ENCODE measurements at places on chromosomes 13 and 19.

DNA sequence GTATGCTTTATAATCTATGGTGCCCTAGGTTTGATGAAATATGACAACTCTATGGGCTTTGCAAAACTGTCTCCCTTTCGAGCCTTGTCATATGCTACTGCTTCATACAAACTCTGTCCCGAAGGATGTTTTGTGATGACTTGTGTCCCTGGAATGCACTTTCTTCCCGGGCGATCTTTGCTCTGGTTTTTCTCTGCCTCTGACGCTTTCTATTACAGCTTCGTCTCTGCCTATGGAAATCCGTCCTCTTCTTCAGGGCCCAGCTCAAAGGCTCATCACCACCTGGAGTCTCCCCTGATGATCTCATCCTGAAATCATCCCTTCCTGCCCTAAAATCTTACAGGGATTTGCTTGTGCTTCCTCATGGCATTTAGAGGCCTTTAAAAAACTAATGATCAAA is 191.5 kb upstream of the KL start:
- no peak for DNase-seq

DNA sequence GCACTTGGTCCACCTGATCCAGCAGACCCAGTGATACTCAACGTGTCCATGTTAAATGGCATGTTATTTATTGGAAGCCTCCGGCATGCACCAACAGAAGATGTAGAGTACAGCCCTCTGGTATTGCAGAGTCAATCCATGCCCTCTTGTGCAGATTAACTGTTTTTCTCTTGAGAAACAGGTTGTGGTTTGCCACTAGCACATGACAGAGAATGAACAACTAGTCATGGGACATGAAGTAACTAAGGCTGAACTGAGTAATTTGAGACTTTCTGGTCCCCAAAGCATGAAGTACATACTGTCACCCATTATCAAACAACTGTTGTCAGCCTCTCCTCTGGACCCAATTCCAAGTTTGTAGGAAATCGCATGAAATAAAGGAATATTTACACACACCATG is 3.2 kb downstream of the ZNF562 start:
- peak; percentile 44 for DNase-seq

DNA sequence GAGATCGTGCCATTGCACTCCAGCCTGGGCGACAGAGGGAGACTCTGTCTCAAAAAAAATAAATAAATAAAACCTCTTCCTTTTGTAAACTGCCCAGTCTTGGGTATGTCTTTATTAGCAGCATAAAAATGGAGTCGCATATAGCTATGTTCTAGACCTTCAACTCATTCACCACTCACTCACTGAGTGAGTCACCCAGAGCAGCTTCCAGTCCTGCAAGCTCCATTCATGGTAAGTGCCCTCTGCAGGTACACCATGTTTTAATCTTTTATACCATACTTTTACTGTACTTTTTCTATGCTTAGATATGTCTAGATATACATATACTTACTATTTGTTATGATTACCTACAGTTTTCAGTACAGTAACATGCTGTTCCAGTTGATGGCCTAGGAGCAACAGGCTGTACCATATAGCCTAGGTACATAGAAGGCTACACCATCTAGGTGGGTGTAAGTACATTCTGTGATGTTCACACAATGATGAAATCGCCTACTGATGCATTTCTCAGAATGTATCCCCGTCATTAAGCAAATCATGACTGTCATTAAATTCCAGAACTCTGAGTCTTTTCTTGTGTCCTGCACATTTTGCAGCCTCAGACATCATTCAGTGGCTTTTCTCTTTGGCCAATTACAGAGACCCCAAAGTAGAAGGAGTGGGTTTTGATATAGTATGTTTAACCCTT is 13.7 kb upstream of the FARP1 start:
- no peak for DNase-seq

- no peak for DNase-seq
These were observed 4.5 kb downstream of the ZNF507 start for GRCh38 chr19:32349724-32350470.

GRCh38 chr19:40688987-40689338 is 1.5 kb downstream of the NUMBL start:
- no peak for DNase-seq

- no peak for DNase-seq
These were observed 1.1 kb downstream of the SULT2A1 start for GRCh38 chr19:47885067-47885463.

GRCh38 chr13:31790992-31791391 is 51.7 kb downstream of the RXFP2 start:
- no peak for DNase-seq

GRCh38 chr13:52992110-52992509 is 36.5 kb upstream of the OLFM4 start:
- DNase-seq = no peak

DNA sequence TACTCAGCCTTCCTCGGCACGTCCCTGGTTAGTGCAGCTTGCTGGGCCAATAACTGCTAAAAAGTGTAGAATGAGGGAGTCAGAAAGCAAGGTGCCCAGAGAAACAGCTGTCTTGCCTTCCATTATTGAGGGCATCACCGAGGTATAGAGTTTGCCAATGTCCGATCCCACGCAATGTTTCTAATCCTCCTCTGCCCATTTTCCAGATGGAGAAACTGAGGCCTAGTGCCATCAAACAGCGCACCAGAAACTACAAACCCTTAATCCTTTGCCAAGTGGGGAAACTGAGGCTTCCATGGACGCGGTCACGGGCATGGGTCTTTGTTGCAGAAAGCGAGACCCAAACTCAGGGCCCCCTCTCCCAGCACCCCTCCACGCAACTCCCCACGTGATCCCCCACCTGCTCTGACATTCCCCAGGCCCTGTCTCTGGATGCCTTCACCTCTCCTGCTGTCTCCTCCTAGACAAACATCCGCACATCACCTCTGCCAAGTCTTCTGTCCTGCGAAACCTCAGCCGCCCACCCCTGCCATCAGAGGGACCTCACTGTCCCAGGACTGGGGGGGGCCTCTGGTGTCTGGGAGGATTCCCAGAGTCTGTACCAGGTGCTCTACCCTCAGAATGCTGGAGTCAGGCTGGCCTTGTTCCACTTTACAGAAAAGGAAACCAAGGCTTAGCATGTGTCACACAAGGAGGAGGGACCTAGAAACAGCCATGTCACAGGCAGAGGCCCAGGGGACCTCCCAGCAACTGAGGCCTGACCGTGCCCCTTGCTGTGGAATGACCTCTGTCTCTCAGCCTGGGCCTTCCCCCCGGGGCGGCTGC is 930 bp upstream of the PDE4C start:
- no peak for DNase-seq

DNA sequence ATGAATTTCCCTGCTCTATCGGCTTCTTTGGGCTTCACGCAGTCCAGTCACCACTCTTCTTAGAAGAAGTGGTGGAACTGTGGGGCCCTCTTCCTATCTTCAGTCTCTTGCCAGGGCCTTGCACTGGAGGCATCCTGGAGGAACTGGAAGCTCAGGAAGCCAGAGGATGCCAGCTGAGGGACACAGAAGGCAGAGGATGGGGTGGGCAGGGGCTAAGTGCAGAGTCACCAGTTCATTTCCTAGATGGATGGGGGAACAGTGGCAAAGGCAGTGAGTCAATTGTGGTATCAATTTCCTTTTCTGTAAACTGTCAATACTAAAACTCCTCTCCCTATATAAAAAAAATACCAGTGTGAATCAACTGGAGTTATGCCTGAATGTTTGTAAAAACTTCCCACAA is 419.7 kb downstream of the KLF12 start:
- no peak for DNase-seq

- DNase-seq = no peak
These were observed 4.4 kb upstream of the OR10H4 start for GRCh38 chr19:15944401-15944800.

DNA sequence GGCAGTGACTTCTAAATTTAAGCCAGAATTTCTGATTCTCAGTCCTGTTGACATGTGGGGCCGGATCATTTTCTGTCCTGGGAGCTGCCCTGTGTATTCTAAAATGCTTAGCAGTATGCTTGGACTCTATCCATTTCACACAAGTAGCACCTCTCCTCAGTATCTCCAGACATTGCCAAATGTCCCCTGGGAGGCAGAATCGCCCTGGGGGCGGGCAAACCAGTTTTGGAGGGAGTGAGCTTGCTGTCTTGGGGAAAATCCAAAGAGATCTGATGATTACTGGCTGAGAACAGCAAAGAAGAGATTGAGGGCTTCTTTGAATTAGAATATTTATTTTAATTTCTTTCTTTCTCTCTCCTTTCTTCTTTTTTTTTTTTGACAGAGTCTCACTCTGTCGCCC is 16.4 kb downstream of the VAV1 start:
- DNase-seq = no peak

GRCh38 chr13:31001647-31002046 is 69.2 kb downstream of the TEX26 start:
- no peak for DNase-seq

- peak; percentile 65 for DNase-seq
These were observed 4.6 kb downstream of the FRY start for GRCh38 chr13:32036126-32036695.

DNA sequence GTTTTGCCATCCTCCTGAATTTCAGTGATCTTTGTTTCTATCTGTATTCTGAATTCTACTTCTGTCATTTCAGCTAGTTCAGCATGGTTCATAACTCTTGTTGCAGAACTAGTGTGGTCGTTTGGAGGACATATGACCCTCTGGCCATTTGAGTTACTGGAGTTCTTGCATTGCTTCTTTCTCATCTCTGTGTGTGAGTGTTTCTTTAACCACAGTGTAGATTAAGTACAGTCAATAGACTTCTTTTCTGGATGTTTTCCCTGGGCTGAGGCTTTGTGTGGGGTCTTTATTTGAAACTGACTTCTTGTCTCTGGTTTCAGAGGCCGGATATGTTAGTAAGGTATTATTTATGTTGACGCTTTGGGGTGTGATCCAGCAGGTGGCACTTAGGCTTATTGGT is 14.7 kb downstream of the IGFL2 start:
- no peak for DNase-seq

GRCh38 chr13:110444226-110444653 is 117.3 kb downstream of the RAB20 start:
- DNase-seq = no peak

GRCh38 chr19:16386619-16387240 is 62.1 kb downstream of the KLF2 start:
- peak; percentile 57 for DNase-seq

DNA sequence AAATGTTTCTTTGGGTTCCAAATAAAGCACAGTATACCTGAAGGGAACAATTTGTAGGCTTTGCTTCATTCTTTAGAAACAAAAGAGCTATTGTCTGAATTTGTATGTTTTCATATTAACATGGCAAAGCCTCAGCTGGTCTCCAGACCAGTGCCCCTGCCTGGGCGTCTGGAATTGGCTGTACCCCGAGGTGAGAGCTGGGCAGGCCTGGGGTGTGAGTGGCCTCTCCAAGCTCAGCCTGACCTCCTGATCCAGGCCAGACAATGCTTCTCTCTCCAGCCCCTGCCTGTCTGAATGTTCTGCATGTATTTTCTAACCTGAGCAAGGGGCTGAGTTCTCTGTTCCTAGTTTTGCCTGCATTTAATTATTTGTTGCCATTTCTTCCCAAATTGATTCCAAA is 66.3 kb upstream of the MCF2L start:
- DNase-seq = no peak

DNA sequence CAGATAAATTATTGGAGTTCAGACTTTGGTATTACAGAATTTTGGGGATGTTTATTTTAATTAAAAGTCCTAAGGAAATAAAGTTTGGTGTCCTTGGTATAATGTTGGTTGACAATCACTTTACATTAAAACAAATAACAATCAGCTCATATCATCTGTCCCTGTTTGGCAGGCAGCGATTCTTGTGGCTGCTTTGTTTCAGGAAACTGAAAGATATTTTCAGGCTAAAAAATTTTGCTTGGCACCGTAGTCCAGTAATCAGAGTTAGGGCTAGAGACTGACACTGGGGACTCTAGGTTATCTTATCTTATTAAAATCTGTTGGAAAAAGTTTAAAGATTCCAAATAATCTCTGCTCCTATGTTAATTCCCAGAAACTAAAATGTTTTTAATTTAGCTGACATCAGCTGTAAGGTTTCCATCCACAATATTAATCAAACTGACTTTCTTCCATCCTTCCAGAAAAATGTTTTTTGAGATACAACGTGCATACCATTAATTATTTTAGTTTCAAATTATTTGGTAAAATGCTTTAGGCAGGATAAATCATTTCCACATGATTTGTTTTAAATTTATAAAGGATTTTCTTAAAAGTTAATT is 97.6 kb downstream of the ZIC5 start:
- no peak for DNase-seq

GRCh38 chr13:24165746-24166145 is 5.2 kb downstream of the SPATA13 start:
- DNase-seq = no peak

- DNase-seq = no peak
These were observed 97.9 kb upstream of the SLC7A1 start for GRCh38 chr13:29693275-29693945.

GRCh38 chr19:29293736-29294342 is 80.9 kb upstream of the UQCRFS1 start:
- DNase-seq = no peak

- no peak for DNase-seq
These were observed 502.8 kb downstream of the COG6 start for GRCh38 chr13:40158218-40158617.

- no peak for DNase-seq
These were observed 1.5 kb downstream of the CALM3 start for GRCh38 chr19:46602392-46603194.

- no peak for DNase-seq
These were observed 71.4 kb downstream of the FREM2 start for GRCh38 chr13:38758277-38758676.

- DNase-seq = no peak
These were observed 8.6 kb upstream of the SERP2 start for GRCh38 chr13:44365008-44365407.

- DNase-seq = no peak
These were observed 8.2 kb downstream of the SPPL2B start for GRCh38 chr19:2336528-2337328.

GRCh38 chr13:51432576-51432975 is 20.3 kb downstream of the INTS6 start:
- DNase-seq = no peak

DNA sequence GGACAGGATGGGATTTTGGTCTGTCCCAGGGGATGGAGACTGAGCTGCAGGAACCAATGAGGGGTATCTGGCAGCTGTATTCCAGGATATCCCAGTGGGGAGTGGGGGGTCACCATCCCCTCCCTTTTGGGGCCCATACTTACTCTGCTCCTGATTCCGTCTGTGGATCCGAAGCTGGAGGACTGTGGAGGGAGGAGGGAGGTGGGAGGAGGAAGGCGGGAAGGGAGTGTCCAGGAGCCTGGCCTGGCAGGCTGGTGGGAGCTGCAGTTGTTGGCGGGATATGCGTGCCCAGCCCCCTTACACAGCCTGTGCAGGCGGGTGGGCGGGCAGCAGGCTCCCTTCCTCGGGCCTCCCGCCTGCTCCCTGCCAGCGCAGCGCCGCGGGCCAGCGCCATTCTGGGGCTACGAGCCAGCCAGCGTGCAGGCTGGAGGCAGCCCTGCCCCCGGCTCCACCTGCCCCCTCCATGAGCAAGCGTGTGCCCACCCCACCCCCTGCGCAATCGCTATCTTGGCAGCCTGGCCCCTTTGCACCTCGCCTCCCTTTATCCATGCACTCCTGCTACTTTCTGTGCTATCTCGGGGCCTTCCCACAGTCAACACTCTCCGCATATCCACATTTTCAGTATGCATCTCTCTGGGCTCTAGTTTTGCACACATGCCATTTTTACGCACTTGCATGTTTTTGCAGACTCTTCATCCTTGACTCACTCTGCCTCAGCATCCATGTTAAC is 2.8 kb downstream of the MAMSTR start:
- no peak for DNase-seq

All from suppressor macrophage treated with lipopolysaccharide for 4 hours (primary cell).